GM04503 (cell line): ENCODE measurements at places on chromosomes 1 and 21.

DNA sequence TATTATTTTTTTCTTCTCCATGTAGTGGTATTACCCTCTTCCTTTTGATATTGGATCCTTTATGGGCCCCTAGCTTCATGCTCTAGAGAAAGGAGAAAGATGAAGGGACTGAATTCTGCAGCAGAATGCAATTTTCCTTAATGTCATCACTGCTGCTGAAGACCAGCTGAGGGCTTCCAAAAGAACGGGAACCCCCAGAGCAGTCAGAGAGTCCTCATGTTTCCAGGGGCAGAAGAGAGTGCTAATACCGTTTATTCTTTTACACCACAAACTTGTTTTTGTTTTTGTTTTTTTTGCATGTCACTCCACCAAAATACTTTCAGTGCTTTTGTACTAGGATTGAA, 21.1 kb upstream of the TBX15 start:
- DNase-seq, result no peak

DNA sequence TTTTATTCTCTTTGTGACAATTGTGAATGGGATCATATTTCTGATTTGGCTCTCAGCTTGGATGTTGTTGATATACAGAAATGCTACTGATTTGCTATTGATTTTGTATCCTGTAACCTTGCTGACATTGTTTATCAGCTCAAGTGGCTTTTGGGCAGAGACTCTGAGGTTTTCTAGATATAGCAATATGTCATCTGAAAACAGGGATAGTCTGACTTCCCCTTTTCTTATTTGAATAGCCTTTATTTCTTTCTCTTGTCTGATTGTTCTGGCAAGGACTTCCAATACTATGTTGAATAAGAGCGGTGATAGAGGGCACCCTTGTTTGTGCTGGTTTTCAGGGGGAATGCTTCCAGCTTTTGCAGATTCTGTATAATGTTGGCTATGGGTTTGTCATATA, 150.8 kb downstream of the FASLG start:
- DNase-seq, result no peak

GRCh38 chr1:89566761-89567174, 42.1 kb downstream of the LRRC8B start:
- DNase-seq, result no peak

DNA sequence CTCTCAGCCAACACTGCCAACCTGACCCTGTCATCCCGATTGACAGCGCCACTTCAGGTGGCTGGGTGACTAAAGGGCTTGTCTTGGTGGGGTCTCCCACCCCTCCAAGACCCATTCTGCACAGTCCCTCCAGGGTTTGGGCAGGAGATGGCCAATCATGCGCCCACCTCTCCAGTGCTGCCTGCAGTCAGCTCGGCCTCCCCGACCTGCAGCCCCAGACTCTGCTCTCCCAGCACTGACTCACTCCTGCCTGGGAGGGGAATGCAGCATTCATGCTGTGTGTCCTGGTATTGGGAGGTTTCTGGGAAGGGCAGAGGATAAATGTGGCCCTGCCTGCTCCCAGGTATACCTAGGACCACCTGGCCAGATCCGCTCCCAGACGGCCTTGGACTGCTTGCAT, 9.7 kb downstream of the TMEM81 start:
- DNase-seq, result no peak

DNA sequence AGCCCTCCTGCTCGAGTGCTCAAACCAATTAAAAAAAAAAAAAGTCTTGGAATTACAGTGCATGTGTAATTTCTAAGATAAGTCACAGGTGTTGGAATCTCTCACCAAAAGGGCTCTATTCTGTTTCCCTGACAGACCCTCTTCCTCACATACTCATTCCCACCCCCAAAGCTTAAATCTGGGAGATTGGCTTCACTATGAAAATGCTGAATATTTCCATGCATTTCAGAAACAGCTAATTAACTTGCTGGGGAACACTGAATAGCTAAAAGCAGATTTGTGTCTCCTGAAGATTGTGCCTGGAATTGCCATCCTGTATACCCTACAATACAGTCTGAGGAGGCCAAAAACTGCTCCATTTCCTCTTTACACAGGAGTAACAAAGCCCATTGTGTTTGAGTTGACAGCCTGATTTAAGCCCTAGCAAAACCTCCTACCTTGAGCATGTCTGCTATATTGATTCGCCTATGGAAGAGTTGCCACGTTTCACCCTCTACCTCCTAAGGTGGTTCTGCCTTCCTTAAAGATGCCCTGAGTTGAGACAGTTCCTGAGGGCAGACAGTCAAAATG, 1.4 kb upstream of the PIK3R3 start:
- no peak for DNase-seq

DNA sequence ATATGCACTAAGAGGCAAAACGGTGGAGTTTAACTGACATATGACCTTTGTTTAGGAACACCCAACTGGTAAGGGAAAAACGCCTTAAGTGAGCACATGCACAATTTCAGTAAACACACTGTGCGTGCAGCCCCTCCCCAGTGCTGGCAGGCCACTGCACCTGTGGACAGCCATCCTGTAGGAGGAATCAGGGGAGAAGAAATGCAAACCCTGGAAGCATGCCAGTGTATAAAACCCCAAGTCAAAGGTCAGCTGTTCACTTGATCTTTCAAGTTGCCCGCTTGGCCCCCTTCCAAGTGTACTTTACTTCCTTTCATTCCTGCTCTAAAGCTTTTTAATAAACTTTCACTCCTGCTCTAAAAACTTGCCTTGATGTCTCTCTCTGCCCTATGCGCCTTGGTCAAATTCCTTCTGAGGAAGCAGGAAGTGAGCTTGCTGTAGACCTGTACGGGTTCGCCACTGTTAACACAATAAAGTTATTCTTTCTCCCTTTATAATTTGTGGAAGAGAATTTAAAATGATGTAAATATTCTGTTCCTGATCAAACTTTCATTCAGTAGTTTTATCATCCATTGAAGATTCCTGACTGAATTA, 31.8 kb downstream of the USP25 start:
- no peak for DNase-seq

- DNase-seq, result peak; percentile 9
Measured at GRCh38 chr1:200139661-200140250, 112.2 kb downstream of the NR5A2 start.

GRCh38 chr1:220195701-220196100, 76.6 kb downstream of the RAB3GAP2 start:
- no peak for DNase-seq

- DNase-seq, result no peak
Measured at GRCh38 chr21:17699524-17700189, 87.0 kb upstream of the BTG3 start.
